Retina (tissue), 1 donor: ENCODE measurements at places on chromosomes 5 and 9.

GRCh38 chr5:87411586-87411972, 1.2 kb downstream of the CCNH start:
- DNase-seq, result no peak

GRCh38 chr5:174078416-174078815, 32.9 kb downstream of the NSG2 start:
- DNase-seq, result no peak

GRCh38 chr5:139468421-139468931, 2.3 kb upstream of the SMIM33 start:
- no peak for DNase-seq

DNA sequence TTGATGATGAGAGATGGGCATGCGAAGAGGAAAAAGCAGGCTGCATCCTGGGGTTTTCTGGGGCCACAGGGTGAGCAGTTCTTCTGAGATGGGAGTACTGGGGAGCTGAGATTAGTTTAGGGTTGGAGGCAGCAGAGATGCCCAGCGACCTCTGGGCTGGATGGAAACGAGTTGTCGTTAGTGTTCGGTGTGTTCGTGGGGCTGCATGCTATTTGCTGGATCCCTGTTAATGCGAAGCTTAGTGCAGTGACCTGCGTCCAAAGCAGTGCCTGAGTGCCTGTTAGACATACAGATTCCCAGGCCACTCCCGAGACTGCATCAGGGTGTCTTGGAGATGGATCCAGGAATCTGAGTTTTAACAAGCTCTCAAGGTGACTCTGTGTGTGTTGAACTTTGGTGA, 201.3 kb downstream of the CACNA1B start:
- DNase-seq, result no peak

- no peak for DNase-seq
Measured at GRCh38 chr5:136749016-136749415, 383.7 kb upstream of the TRPC7 start.
